Airway epithelial cell (primary cell): ENCODE measurements at places on chromosomes 4 and X. TPM values are rescaled to one million over a fixed set of nuclear protein-coding genes. Genes with fewer than 3 reads are reported as not detected.

Gene GPR78
- not detected in 2 replicates for total RNA-seq

Gene PAGE4
- not detected in 2 replicates for total RNA-seq

Gene OCIAD1
- total RNA-seq, result 102 and 117 TPM in 2 replicates

Gene DCAF12L1
- total RNA-seq, result not detected in 2 replicates

Gene TLR3
- 2.4 and 3.3 TPM in 2 replicates for total RNA-seq

Gene MAD2L1
- total RNA-seq, result 30.6 and 43.0 TPM in 2 replicates

Gene MXRA5
- 0.28 and 0.85 TPM in 2 replicates for total RNA-seq
